Stimulated activated CD8-positive, alpha-beta memory T cell treated with anti-CD3 and anti-CD28 coated beads, Interleukin-4, amount 100 ng/mL, for 48 hours (primary cell): ENCODE measurements at places on chromosomes 5 and 9.

GRCh38 chr9:109857336-109857735 lies 77.3 kb downstream of the PALM2AKAP2 start:
- no peak for DNase-seq

DNA sequence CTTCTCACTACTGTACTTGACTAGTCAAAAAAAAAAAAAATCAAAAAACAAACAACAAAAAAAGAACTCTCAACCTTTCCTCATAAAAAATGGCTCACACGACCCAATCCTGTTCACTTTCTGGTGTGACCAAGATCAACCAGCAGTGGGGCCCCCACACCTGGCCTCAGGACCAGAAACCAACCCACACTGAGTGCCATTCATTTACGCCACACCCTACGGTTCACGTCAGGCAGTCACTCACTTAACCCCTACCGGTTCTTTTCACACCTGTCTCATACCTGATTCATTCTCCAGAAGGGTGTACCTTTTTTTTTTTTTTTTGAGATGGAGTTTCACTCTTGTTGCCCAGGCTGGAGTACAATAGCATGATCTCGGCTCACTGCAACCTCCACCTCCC lies 5.7 kb downstream of the SUSD1 start:
- DNase-seq = no peak

DNA sequence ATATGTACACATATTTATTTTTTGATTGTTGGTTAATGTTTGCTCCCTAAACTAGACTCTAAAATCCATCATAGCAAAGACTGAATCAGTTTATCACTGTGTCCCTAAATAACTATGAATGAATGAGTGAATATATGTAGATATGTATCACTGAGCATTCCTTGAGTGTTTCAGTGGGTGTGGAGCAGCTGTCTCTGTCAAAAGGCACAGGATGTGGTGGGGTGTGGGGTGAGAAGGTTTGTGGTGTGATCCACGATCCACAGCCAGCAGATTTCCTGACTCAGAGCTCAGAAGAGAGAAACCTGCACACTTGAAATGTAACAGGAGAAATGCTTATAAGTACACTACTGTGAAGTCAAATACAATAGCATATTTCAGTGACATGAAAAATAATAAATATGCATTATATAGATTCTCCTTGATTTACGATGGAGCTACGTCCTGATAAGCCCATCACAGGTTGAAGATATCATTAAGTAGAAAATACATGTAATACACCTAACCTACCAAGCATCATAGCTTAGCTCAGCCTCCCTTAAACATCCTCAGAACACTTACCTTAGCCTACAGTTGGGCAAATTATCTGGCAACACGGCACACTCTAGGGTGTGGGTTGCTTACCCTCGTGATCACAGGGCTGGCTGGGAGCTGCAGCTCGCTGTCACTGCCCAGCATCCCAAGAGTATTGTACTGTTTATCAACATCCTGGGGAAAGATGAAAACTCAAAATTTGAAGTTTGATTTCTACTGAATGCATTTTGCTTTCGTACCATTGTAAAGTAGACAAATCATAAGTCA lies 287.0 kb downstream of the GAS1 start:
- peak; percentile 31 for DNase-seq

- no peak for DNase-seq
Observed at GRCh38 chr5:61098251-61098995, 63.8 kb downstream of the SMIM15 start.

GRCh38 chr5:150603491-150603890 lies 37.0 kb upstream of the SYNPO start:
- no peak for DNase-seq

DNA sequence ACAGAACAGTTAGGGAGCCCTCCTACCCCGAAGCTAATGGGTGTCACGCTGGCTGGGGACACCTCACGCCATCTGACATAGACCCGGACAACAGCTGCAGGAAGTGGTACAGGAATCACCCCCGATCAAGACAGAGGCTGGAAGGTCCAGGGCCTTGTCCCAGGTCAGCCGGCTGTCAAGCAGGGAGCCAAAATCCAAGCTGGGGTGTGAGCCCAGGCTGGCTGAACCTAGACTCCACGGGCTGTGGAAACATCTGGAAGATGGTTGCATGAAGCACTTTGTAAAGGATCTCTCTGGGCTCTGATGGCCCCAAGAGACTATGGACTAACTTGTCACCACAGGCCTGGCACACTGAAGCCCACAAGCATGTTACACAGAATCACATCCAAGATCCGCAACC lies 68.9 kb upstream of the STXBP1 start:
- no peak for DNase-seq

- peak; percentile 42 for DNase-seq
Observed at GRCh38 chr9:133372144-133372543, 3.7 kb downstream of the SURF4 start.

GRCh38 chr5:93053825-93054224 lies 527.2 kb downstream of the NR2F1-AS1 start:
- DNase-seq = no peak

DNA sequence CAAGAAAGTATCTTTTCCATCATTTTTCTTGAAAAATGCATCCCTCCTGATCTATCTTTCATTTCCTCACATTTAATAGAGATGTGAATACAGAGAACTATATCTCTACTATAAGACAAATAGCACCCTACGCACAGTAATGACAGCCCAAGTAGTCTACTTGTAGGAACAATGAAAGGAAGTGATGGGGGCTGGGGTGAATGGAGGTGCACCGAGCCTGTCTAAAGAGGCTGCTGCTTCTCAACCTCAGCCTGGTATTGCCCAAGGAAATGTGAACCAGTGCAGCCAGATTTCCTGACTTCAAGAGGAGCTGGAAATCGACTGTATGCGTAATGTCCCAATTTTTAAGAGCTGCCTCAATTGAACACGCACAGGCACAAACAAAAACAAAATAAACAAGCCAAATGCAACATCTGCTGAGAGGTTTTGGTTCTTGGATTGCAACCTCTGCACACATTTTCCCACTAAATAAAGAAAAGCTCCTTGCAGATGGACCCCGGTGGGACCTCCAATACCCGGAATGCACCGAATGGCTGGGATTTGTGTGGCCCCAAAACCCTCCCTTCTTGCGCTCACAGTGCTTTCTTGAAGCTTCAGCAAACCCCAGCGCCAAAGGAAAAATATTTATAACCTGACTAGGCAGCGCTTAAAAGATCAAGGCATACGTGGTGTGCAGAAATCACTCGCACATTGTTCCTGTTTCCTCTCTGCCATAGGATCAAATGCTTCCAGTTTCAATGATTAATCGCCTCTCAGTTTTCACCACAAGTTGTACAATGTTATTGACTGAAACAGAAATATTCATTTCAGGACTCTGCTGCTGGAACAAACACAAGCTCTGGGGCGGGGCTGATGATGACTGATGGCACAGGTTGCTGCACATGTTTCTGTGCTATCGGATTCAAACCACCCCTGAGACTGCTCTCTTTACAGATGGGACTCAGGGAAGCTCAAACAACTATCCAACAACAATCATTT lies 68.3 kb downstream of the KCNIP1 start:
- DNase-seq = peak; percentile 80

DNA sequence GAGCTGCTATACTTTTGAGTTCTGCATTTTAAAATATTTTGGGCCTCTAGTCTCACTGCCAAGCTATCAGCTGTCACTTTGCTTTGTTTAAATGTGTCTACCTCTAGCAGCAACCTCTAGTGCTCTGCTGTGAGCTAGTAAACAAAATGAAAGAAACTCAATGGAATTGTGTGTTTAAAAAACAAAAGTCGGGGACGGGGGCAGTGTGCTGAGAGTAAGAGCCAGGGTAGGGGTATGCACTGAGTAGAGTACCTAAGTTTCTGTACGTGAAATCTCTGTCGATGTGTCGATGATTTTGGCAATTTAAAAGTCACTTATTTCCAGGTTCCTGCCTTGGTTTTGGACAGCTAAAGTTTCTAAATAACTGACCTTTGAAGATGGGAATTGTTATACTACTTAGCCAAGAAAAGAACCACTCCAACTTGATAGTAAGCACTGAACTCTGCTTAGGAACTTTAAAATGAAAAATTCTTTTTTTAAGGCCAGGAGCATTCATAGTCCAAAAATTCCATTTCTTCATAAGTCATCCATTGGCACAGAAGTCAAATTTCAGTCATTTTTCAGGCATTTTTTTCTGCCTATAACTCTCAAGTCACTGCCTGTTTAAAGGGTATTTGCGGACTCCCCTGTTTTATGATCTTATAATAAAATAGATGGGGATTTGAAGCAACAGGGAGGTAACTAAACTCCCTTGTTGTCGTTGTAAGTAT lies 111.5 kb downstream of the SAXO1 start:
- no peak for DNase-seq

DNA sequence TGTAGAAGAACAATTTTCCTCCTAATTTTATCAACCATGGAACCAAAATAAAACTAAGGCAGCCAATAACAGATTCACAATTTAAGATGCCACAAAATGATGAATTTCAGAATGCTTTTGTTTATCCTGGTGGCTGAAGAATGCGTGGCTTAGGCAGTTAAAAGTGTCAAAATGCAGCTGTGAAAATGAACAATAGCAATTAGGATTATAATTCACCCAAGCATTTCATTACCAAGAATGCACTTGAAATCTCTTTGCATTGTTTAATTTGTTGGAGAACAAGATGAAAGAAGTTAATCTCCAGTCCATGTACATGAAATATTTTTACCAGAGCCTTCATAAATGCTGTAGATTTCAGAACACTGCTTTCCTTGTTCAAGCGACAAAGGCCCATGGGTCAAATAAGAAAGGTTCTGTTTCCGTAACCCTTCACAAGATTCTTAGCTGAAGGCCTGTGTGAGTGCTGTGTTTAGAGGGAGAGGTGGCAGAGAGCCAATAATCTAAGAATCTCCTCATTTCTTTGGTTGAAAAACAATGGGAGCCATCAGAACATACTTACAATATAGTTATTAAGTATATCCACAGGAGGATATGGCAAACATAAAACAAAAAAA lies 39.3 kb downstream of the CLINT1 start:
- DNase-seq = no peak

DNA sequence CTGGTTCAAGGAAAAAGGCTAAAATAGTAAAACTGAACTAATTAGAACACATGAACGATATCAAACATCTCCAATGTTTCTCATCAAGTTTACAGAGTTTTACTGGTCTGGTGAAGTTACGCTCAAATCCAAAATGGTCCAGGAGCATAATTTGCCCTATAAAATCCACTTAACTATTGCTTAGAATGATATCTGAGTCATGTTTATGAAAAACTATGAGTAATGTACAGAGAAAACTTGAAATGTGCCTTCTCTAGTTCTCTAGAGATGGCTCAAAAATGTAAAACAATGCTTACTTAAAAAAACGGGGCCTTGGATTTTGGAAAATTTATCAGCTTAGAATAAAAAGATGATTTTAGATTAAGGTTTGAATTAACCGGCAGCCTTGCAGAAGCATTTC lies 108.1 kb downstream of the FBXW11 start:
- no peak for DNase-seq
